ENCODE measurements at places on chromosomes 1 and 21.
A peak's percentile ranks its signal among the peaks of the same experiment; 100 is the strongest.

GRCh38 chr1:76583235-76583868 is 283.9 kb upstream of the ST6GALNAC5 start:
- DNase-seq, result no peak

- no peak for DNase-seq
Observed at GRCh38 chr1:36352910-36353878, 29.7 kb upstream of the EVA1B start.

GRCh38 chr1:17768651-17769241 is 13.6 kb downstream of the ACTL8 start:
- no peak for DNase-seq

DNA sequence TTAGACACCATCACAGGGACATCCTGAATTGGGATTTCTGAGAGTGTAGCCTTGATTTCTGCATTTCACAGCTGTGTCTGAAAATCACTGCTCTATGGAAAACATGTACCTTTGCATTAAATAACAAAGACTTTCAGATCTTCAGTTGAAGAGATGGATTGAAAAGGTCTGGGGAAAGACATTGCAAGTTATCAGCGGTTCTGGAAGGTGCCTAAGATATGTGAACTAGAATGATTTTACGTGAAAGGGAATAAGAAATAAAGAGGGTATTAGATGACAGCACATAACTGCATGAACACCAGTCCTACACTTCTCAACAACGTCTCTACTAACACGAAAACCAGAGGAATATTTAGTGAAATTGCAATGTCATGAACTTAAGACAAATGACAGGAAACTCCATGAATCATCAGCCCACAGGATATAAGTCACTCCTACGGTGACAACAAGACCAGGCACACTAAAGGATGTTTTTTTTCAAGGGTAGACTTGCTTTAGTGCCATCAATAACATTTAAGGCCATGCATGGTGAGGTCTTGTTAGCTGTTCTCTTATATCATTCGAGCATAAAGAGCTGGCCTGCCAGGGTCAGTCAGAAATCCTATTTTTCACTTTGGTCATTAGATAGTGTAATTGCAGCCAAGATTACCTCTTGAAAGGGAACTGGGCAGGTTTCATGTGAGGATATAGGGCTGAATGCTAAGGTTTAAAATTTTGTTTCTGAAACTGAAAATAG is 283.1 kb downstream of the GRIK1 start:
- peak; percentile 76 for DNase-seq

DNA sequence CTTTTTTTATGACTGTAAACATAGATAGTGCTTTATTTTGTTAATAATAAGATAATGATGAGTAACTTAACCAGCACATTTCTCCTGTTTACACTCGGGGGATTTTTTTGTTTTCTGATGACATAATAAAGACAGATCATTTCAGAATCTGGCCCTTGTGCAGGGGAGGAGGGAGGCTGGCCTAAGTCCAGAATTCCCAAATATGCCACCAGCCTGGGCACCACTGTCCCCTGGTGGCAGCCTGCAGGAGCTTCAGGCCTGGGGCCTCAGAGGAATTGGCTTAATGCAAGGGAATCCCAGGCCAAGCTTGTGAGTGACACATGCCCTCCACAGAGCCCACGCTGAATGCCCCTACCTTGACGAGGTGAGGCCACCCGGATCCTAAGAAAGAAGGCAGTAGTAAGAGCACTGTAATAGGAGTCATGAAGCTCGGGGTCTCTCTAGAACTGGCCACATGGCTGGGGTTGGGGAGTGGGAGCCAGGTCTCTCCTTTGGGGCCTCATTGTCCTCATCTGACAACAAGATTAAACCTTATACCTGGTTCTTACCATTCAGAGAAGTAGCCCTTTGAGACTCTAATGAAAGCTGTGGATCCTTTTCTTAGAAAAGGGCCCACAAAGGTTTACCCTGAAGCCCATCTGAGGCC is 24.1 kb downstream of the ETNK2 start:
- DNase-seq, result peak; percentile 51

DNA sequence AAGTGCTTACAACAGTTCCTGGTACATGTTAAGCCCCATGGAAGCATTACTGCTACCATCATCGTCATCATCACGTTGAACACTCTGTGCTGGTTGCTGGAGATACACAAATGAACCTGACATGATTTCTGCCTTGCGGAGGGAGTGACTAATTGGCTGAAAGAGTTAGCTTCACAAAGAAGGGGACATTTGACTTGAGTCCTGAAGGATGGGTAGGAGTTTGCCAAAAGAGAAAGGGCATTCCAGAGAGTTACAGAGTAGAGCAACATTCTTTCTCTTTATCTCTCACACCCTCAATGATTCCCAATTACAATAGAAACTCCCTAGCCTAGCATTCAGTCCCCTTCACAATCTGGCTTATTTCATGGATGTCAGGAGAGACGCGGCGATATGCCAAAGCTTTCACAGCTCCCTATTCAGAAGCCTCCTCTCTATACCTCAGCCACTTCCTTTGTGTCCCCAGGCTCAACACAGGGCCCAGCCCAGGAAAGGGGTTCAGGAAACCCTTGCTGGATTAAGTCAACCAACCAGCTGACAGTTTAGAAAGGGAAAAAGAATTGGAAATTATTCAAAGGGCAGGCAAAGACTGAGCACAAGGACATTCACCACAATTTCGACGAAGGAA is 38.0 kb downstream of the SLC1A7 start:
- DNase-seq, result no peak

GRCh38 chr1:25018110-25018735 is 88.1 kb upstream of the RUNX3 start:
- DNase-seq, result no peak

- DNase-seq, result no peak
Observed at GRCh38 chr1:111565079-111565478, 54.5 kb upstream of the RAP1A start.

GRCh38 chr1:176559878-176560277 is 96.9 kb downstream of the PAPPA2 start:
- peak; percentile 50 for DNase-seq

DNA sequence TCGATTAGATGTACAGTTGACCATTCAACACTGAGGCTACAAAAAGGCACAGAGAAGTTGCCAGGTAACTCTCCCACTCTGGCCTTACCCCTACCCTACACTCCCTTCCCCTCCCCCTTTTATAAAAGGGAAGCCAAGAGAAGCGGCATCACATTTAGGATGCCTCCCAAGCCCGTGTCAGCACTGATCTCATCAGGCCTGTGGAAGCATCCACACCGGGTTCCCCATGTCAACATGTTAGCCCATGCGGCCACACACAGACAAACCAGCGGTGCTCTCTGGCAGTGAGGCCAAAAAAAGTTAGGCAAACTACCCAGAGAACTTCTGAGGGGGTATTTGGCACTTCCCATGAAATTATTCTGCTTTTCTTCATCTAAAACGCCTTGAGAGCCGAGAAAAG is 29.9 kb downstream of the BCAR3 start:
- DNase-seq, result no peak

GRCh38 chr21:30102871-30103270 is 63.7 kb downstream of the CLDN17 start:
- no peak for DNase-seq

- no peak for DNase-seq
Observed at GRCh38 chr1:173224280-173224892, 17.3 kb upstream of the TNFSF4 start.

- no peak for DNase-seq
Observed at GRCh38 chr1:27597516-27598294, 6.2 kb downstream of the AHDC1 start.

- no peak for DNase-seq
Observed at GRCh38 chr1:165259236-165259635, 97.3 kb downstream of the LMX1A start.

GRCh38 chr1:32606565-32607371 is 43.6 kb downstream of the ZBTB8OS start:
- DNase-seq, result no peak

- DNase-seq, result no peak
Observed at GRCh38 chr1:29521811-29522580, 285.7 kb downstream of the PTPRU start.

- DNase-seq, result no peak
Observed at GRCh38 chr1:85278853-85279314, 2.5 kb upstream of the BCL10 start.

DNA sequence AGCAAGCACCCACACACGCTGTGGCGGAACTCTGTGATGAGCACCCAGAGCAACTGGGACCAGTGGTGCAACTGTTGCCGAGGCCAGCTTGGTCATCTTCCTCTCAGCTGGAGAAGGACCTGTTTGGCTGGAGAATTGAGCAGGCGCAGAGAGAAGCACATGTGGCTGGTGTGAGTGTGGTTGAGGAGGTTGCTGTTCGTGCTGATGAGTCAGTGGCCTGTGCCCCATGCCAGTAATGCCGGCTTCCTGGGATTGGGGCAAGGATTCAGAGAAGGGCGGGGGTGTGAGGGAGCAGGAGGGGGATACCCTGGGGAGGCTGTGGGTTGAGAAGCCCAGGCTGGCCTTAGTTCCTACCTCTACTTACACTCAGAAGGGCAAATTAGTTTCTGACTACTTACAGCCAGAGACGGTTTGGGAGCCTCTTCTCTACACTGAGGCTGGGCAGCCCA is 57.5 kb upstream of the EPS8L3 start:
- DNase-seq, result no peak

DNA sequence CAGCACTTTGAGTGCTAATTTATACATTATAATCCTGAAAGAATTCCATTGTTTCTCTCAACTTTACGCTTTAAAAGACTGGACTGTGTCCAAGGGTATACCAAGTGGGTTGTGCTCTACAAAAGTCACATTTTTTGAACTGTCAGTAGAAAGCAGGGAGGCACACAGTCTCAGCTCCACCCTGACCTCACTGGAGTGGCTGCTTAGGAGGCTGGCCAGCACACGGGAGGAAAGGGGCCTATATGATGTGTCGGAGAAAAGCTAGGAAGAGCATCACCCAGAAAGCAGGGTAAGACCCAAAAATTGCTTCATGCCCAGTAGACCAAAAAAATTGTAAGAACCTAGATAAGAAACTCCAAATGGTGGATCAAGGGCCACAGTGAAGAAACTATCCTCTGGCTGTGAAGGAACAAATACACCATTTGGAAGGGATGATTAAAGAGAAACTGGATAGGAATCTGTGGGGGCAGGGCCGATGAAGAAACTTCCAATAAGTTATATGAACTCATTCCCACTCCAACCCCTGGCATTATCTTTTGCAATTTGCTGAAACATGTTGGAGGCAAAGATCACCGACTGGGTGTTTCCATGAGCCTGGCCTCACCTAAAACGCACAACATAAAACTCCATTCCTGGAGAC is 1.9 kb downstream of the S100A10 start:
- DNase-seq, result no peak

DNA sequence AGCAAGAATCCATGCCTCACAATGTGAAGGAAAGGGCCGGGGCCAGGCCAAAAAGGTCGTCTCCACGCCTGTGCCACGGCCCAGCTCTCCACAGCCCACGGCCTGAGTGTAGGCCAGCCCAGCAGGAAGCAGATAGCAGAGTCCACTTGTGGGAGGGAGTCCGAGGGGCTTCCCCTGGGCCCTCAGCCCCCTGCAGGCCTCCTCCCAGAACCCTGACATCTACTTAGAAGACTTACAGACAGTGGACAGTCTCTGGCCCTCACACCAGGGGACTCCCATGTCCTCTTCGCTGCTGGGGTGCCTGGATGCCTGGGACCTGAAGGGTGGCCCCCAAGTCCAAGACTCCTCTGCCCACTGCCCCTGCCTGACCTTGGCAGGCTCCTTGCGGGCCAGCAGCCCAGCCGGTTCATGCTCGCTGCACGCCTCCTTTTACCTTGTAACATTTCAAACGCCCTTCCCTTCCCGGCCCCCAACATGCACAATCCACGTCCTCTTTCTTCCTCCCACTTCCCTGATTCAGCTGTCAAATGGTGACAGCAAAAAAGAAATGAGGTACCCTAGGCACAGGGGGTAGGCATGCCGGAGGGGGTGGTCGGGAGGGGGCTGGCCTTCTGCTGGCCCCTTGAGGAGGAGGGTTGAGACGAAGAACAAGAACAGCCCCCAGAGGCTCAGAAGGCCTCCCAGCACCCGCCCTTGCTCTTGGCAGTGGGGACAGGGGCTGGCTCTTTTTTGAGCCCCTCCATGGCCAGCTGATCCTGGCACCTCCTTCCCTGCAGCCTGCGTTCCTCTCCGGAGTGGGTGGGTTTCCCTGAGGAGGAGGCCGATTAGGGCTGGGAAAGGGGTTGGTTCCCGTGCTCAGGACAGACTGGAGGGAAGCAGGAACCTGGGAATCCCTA is 997 bp upstream of the PTPN7 start:
- DNase-seq, result no peak

DNA sequence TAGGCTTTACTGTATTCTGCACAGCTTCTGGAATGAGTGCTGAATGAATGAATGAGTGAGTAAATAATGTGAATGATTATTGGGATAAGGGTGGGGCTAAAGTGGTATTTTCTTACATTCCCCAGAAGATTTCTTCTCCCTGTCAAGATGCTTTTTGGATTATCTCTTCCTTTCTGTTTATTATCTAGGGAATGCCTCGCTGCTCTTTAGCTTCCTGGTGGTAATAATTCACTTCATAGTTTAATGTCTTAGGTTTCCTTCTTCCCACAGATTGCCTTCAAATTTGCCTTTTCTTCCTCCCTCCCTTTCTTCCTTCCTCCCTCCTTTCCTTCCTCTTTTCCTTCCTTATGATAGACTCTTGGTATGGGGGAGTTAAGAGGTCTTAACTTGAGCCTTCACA is 24.0 kb downstream of the DDR2 start:
- DNase-seq, result no peak

- peak; percentile 71 for DNase-seq
Observed at GRCh38 chr1:246782120-246782900, 58.1 kb downstream of the SCCPDH start.

DNA sequence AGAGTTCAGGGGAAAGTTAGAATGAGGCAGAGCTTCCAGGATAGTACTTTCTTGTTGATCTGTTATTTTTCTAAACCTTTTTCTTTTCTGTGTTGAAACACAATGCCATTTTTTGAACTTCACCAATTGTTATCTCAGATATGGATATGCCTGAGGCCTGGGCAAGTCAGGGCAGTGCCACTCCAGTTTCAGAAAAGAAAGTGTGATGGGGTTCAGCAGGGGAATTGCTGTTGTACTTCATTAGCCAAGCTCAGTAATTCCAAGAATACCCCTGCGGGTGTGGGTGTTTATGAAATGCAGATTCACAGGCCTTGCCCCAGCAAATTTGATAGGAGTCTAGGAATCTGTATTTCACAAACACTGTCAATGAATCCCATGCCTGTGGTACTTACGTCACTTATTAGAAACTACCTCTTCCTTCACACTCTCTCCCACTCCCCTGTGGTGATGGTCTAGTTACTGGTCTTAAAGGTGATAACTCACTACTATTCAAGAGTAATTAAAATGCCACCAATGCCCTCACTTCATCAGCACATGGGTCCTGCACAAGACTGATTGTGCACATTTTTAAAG is 142.3 kb downstream of the PBX1 start:
- no peak for DNase-seq

DNA sequence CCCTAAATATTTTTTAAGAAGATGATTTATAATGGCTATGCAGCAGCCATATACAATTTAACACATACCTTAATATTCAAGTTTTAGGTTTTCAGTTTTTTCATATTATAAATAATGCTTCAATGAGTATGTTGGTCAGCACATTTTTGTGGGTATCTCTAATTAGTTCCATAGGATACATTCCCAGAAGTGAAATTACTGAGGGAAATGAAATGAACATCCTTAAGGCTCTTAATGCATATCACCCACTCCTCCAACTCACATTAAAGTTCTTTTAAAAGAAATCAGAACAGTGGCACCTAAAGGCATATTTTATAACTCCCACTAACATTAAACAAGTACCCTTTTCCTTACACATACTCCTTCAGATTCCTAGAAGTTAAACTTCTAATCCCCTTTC is 56.1 kb downstream of the EYA3 start:
- no peak for DNase-seq

- no peak for DNase-seq
Observed at GRCh38 chr1:217494767-217495166, 136.1 kb downstream of the GPATCH2 start.

GRCh38 chr21:39265603-39266002 is 47.8 kb downstream of the BRWD1 start:
- no peak for DNase-seq
